ENCODE measurements at places on chromosomes 16 and 17.

GRCh38 chr16:24315343-24315742 is 59.2 kb downstream of the CACNG3 start:
- no peak for DNase-seq

- DNase-seq = no peak
Measured at GRCh38 chr17:60577147-60577915, 22.7 kb upstream of the PPM1D start.

GRCh38 chr17:65055280-65055707 is 1.2 kb downstream of the GNA13 start:
- DNase-seq = no peak

- DNase-seq = peak; percentile 30
Measured at GRCh38 chr17:41082626-41083025, 1.3 kb upstream of the KRTAP4-7 start.

DNA sequence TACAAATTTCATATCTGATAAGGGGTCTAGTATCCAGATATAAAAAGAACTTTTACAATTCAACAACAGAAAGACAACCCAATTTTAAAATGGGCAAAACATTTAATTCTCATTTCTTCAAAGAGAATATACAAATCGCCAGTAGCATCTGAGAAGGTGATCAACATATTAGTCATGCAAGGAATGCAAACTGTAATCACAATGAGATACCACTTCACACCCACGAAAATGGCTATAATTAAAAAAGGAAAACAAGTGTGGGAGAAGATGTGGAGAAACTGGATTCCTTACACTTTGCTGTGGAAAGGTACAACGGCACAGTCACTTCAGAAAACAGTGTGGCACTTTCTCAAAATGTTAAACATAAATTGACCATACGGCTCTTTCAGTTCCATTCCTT is 168.2 kb downstream of the VPS53 start:
- peak; percentile 17 for DNase-seq

DNA sequence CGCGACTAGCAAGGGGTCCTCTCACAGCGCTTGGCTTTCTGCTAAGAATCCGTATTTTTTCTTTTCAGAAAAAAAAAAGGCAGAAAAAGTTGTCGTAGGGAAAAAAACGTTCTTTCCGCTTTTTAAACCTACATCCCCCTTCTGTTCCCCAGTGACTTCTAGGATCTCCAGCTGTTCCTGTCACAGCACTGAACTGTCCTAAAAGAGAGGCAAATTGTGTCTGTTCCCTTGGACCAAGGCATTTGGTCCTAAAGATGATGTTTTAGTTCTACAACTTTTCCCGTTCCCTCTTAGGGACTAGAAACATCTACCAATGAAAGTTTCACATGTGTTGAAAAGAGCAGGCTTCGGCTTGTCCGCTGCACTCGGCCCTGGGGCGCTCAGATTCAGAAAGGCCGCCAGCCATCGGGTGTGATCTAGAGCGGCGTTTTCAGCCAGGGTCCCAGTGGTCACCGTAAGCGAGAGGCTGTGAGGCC is 100.7 kb upstream of the CHMP6 start:
- peak; percentile 73 for DNase-seq

DNA sequence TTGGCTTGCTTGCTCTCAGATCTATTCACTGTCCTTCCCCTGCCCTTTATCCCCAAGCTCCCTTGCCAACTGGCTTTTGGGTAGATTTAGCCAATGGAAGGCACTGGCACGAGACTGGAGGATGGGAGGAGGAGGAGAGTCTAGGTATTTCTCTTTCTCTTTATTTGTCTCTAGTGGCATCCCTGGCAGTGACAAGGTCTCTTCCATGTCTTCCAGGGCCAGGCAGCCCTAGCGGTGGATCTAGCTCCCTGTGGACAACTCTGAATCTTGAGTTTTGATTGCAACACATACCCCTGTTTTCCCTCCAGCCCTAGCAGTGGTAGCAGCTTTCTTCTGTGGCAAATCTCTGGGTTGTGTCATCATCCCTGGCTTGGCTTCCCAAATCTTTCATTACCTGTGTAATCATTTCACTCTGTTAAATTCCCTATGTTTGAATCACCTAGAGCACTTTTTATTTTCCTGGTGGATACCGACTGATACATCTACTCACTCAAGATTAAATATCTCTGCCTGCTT is 171.1 kb upstream of the IRX6 start:
- DNase-seq = no peak

- DNase-seq = no peak
Measured at GRCh38 chr16:10780628-10781027, 37.0 kb downstream of the NUBP1 start.

DNA sequence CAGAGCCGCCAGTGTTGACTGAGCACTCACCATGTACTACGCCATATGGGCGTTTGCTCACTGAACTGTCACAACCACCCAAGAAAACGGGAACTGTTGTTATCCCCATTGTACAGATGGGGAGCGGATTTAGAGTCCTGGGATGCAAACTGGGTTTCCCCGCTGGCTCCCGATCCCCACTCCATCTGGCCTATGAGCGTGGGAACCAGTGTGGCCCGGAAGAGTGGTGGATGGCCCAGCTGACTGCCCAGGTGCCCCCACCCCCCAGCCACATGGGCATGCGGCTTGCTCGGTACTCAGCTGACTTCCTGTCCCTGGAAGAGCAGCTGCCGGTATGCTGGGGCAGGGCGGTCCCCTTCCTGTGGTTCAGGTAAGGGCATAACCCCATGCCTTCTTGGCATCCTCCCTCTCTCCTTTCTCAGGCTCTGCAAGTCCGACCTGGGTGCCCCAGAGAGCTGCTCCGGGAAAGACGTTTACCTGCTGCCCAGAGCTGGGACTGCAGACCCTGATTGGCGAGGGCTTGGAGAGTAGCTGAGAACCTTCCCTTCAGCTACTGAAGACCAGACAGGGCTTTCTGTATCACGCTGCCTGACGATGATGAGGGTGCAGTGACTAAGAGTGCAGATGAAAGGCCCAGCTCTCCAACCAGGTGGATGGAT is 16.2 kb downstream of the SOCS3 start:
- DNase-seq = no peak

DNA sequence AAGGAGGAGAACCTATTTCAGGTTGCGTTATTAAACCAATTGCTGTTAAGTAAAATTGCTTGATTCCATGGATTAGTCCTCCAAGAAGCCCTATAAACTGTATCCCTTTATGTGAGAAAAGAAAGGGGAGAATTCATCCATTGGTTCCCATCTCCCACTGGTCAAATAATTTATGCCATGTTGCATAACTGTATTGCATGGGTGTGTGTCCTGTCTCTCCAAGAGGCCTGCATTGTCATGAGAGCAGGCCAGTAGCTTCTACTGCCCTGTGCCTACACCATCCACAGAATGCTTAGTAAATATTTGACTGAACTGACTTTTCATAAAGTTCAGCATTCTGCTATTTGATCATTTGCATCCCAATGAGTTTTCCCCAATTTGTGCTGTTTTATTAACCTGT is 11.7 kb upstream of the TOB1 start:
- DNase-seq = no peak

DNA sequence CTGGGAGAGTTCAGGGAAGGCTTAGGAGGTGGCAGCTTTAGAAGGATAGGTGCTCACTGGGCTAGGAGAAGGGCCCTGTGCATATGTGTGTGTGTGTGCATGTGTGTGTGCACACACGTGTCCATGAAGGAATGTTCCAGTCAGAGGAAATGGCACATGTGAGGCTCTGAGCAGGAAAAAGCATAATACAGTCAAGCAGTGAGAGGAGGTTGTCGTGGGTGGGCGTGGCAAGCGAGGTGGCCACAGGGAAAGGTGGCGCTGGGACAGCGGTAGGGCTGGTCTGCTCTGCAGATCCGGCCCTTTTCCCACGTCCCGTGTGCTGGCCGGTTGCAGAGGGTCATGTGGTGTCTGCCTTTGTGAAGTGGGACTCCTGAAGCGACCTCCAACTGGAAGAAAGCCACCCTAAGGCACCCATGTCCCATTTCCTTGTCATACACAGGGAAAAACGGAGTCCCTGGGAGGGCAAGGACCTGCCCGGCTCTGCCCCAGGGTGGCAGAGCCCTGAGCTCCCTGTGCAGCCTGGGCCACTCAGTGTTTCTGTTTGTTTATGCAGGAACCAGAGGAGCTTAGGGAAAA is 40.1 kb downstream of the NT5M start:
- DNase-seq = no peak

GRCh38 chr17:69761011-69761410 is 314.0 kb upstream of the KCNJ16 start:
- no peak for DNase-seq

DNA sequence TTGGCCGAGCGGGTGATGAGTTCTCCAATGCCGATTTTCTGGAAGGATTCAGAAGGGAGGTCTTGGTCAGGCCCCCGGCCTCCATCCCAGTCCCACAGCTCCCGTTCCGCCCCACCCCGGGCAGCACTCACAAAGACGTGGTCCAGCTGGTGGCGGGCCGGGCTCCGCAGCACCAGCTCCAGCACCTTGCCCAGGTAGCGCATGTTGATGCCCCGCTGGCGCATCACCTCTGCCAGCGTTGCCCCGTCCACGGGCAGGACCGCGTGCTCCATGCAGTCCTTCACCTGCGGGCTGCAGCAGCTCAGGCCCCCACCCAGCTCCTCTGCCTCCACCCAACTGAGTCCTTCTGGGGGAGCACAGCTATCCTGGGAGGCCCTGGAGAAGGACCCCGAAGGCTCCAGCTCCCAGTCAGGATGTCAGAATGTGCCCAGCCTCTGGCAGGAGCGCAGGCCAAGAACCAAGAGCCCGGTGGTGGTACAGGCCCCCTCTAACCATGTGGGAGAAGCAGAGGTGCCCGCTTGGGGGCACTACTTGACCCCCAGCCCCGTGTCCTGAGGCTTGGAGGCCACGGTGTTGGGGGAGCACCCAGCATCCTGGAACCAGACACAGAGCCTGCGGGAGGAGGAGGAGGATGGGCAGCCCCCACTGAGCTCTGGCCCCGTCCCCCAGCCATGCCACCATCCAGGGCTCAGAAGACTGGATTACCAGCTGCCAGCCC is 16.2 kb downstream of the CLUH start:
- DNase-seq = no peak

GRCh38 chr16:55222486-55222885 is 101.5 kb upstream of the IRX6 start:
- DNase-seq = no peak

GRCh38 chr17:53971361-53971760 is 148.6 kb downstream of the KIF2B start:
- no peak for DNase-seq

GRCh38 chr17:15431196-15431595 is 36.2 kb downstream of the CDRT4 start:
- DNase-seq = no peak

DNA sequence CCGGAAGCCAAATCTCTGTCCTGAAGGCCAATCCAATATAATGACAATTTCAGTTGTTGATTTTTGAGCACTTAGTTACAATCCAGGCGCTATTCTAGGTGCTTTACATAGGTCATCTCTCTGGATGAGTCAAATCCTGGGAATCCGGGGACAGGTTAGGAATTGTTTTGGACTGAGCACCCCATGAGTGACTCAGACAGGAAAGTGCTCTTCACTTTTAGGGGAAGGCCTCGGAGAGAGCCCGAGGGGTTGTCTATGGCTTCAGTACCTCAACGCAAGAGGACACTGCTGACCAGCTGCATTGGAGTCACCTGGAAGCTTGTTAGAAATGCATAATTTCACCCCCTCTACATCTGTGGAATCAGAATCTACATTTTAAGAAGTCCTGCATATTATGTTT is 108.8 kb downstream of the IRX5 start:
- peak; percentile 84 for DNase-seq

DNA sequence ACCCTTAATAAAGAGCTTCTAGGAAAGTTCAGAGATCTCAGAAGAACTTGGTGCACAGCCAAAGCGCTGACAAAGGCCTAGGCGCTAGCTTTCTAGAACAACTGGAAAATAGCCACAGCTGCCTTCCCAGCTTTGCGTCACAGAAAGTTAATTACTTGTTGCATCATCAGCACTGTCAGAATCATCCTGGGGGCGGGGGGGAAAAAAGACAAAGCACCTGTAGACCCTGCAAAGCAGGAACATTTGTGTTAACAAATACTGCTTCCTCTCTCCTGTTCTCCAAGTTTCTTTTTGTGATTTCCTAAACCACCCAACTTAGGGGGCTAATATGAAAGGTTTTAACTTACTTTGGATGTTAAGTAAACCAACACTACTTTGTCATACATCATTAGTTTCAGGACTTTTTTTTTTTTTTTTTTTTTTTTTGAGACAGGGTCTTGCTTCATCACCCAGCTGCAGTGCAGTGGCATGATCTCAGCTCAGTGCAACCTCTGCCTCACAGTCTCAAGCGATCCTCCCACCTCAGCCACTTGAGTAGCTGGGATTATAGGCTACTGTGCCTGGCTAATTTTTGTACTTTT is 4.8 kb upstream of the AARSD1 start:
- DNase-seq = no peak

- no peak for DNase-seq
Measured at GRCh38 chr16:47197536-47198179, 53.9 kb upstream of the NETO2 start.

- DNase-seq = peak; percentile 47
Measured at GRCh38 chr16:48862087-48862532, 252.1 kb upstream of the N4BP1 start.

- DNase-seq = peak; percentile 59
Measured at GRCh38 chr16:53098526-53099317, 43.9 kb downstream of the CHD9 start.

- no peak for DNase-seq
Measured at GRCh38 chr16:50467559-50467942, 80.6 kb upstream of the NKD1 start.

GRCh38 chr17:50656509-50656908 is 21.8 kb downstream of the ABCC3 start:
- no peak for DNase-seq

DNA sequence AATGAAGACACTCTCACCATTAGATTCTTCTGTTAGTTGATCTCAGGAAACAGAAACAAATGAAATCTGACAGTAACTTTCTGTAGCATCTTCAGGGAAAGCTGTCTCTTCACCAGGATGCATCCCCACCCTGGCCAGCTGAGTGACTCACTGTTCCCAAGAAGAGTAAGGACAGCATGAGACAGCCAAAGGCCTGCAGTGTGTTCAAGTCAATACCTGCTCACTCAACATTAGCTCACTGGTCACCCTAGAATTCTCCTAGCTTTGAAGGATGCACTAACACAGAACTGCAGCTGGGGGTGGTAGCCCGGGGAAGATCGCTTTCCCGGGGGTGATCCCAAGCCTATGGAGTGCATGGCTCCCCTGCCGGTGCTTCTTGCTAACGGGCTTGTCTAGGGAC is 28.2 kb upstream of the CLEC18B start:
- peak; percentile 71 for DNase-seq

DNA sequence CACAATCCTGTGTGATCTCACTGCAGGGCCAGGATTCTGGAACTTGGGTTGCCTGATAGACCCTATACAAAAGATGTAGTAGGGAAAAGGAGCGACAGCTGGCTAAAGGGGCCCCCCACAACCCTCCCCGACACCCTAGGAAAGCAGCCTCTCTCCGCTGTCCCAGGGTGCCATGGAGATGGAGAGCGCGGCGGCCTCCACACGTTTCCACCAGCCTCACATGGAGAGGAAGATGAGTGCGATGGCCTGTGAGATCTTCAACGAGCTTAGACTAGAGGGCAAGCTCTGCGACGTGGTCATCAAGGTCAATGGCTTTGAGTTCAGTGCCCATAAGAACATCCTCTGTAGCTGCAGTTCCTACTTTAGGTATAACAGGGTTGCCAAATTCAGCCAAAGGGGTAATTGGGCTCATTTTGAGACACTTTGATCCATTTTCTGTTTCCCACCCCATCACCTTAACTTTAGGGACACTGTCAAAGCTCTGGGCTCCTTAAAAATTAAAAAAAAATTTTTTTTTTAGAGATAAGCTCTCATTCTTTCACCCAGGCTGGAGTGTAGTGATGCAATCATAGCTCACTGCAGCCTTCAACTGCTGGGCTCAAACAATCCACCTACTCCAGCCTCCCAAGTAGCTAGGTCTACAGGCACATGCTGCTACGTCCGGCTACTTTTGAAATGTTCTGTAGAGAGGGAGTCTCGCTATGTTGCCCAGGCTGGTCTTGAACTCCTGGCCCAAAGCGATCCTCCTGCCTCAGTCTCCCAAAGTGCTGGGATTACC is at the start of gene KLHL10:
Gene KLHL10, plus strand, starts transcription at position 65 of the 778 bp plus-strand sequence. Its CDS starts 108 bp downstream, at position 173.
- no peak for DNase-seq

Measured in RWPE1 (cell line).